ENCODE measurements at places on chromosomes 6 and 20.

DNA sequence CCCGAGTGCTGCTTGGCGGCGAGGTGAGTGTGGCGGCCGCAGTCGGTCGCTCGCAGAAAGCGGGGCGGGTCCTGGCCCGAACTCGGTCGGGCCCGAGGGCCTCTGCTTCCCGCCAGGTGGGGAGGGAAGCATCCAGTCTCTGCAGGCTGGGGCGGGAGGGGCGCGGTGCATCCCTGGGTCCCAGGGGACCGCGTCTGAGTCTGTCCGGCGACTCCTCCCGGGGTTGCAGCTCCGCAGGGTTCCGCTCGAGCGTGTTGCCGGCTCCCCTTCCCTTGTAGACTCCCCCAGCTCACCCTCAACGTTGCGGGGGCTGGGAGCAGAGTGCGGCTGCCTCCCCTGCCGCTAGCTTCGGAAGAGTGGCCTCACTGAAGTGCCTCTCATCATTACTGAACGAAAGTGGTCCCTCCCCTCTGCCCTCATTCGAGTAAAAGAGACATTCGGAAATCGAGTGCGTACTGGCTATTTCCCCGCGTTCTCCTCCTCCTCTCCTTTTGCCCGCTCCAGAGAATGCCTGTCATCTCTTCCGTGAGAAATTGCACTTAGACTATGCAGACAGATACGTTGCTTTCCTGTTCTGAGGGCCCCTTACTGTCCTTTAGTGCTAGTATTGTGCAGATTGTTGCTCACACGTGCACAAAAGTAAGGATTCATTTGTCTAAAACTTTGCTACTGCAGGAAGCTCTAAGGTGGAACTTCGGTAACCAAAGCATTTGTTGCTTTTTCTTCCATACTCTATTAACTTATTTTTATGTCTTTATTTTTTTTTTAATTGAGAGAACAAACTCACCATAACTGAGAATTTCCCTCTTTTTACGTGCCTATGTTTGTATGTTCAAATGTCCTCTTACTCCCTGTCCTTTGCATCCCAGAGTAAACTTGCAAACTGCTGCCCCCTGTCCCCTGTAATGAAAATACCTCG lies 751 bp downstream of the MAP3K4 start:
- peak; percentile 63 for DNase-seq

DNA sequence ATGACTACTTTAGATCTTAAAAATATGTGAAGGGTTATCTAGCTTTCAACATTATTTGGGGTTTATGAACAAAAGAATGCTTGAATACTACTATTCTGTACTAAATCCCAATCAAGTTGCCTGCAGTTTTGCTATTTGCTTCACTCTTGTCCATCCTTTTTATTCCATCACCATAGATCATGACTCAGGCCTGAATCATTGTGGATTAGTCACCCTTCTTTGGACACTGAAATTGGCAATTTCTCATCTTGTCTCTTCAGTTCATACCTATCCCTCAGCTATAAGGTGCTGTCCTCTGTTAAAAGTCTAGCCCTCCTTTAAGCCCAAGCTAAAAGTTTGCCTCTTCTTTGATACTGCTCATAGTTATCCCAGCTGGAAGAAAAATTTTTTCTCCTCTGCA lies 199.1 kb downstream of the CENPW start:
- peak; percentile 71 for DNase-seq

DNA sequence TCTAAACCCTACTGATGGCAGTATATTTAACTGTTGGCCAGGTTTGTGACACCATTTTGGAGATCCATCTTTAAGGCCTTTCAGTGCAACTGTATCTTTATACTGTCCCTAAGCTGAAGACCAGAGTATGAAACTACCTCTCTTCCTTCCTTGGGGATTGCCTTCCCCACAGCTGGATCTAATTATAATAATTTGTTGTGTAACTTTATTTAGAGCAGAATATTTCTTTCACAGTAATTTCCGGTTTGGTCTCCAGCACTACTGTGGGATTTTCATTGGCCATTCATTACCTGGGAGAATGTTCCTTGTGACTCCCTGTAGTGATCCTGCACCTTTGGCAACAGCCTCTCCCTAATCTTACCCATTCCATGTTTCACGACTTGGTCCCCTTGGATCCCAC lies 75.2 kb downstream of the AKAP7 start:
- DNase-seq, result no peak

GRCh38 chr6:161074496-161075121 lies 83.0 kb downstream of the MAP3K4 start:
- no peak for DNase-seq

- DNase-seq, result peak; percentile 69
Measured at GRCh38 chr20:63520504-63520933, at the start of gene PPDPF. PPDPF (plus strand) TSS chr20:63520765; CDS start chr20:63521309, 544 bp downstream.

DNA sequence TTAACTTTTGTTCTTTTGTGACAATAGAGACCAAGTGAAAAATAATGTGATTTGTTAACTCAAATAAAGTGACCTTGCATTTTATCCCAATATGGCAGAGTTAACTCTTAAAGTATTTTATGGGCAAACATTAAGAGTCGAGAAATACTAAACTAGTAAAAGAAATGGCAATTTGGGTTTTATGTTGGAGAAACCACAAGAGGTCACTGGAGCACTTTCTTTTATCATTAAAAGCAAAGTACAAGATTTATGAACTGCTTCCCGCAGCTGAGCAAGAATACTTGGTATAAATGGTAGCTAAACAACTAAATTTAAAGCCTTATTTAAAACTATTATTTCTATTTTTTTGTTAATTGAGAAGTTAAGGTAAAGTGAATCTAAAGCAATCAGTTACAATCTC lies 33.5 kb upstream of the MCM9 start:
- peak; percentile 37 for DNase-seq

- no peak for DNase-seq
Measured at GRCh38 chr20:24194143-24194542, 205.6 kb upstream of the GGTLC1 start.

DNA sequence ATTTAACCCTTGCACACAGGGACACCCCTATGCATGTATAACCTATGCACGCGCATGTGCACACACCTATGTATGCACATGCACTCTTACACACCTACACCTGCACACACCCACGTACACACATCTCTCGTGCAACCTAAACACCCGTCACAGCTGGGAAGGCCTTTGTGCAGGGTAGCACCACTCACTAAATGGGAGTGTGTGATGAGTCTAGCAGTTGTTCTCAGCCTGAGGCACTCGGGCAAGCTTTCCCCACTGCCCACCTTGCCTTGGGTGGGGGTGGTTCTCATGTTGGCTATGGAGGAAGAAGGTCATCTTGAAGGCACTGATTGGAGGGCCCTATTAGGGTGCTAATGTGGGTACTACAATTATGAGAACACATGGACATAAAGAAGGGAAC lies 85.8 kb downstream of the DLL1 start:
- no peak for DNase-seq

- DNase-seq, result no peak
Measured at GRCh38 chr6:106495014-106495413, 134.3 kb downstream of the RTN4IP1 start.

- no peak for DNase-seq
Measured at GRCh38 chr6:12476484-12476883, 186.3 kb downstream of the EDN1 start.

GRCh38 chr20:12256806-12257205 lies 339.1 kb downstream of the BTBD3 start:
- no peak for DNase-seq

- no peak for DNase-seq
Measured at GRCh38 chr6:79894939-79895338, 52.4 kb downstream of the ELOVL4 start.

- no peak for DNase-seq
Measured at GRCh38 chr6:135087803-135088202, 33.2 kb upstream of the HBS1L start.
